ENCODE measurements at places on chromosomes 2 and 18.
A peak's percentile ranks its signal among the peaks of the same experiment; 100 is the strongest.

- DNase-seq: no peak
Measured at GRCh38 chr2:29072971-29073725, 1.2 kb downstream of the PCARE start.

DNA sequence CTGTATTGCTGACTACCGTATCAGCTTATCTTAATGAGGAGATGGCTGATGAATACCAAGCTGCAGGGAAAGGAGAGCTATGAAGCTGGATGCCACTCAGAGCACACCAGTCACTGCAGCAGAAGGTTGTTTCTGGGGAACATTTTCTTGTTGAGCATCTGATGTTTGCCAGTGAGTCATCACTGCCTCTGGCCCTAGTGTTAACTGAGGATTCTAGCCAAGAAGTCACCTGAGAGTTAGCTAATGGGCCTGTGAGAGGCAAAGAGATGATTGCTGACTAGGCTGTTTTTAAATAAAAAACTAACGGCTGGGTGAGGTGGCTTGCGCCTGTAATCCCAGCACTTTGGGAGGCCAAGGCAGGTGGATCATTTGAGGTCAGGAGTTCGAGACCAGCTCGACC is 37.9 kb downstream of the CCDC150 start:
- no peak for DNase-seq

DNA sequence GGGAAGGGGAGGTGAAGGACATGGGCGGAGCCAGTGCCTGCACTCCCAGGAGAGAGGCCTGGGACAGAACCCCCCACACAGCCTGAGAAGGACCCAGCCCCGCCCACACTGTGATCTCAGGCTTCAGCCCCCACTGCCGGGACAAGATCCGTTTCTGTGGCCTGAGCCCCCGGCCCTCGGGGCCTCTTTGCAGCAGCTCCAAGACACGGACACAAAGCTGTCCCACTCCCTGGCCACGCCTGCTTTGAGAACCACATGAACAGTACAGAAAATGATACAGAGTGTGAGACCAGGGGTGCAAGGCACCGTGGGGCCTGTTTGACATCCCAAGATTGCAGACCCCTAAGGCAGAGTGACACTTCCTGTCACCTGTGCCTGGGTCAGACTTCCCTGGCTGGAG is 74.5 kb downstream of the TWIST2 start:
- no peak for DNase-seq

- no peak for DNase-seq
Measured at GRCh38 chr2:131105950-131106801, 1.0 kb downstream of the PLEKHB2 start.

- no peak for DNase-seq
Measured at GRCh38 chr2:149507974-149508373, 79.6 kb downstream of the MMADHC start.

GRCh38 chr2:233117351-233117750 is 57.2 kb downstream of the INPP5D start:
- no peak for DNase-seq

GRCh38 chr2:198321522-198322088 is 517.2 kb downstream of the PLCL1 start:
- no peak for DNase-seq

DNA sequence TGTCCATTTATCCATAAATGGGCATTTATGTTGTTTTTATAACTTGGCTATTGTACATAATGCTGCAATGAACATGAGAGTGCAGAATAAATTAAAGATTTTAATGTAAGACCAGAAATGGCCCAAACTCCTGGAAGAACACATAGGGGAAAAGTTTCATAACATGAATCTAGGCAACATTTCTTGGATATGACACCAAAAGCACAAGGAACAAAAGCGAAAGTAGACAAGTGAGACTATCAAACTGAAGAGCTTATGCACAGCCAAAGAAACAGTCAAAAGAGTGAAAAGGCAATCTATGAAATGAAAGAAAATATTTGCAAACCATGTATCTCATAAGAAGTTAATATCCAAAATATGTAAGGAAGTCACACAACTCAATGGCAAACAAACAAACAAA is 5.8 kb downstream of the IL36A start:
- no peak for DNase-seq

GRCh38 chr2:198289811-198290210 is 485.4 kb downstream of the PLCL1 start:
- DNase-seq: no peak

GRCh38 chr2:226788064-226788463 is 11.6 kb downstream of the IRS1 start:
- DNase-seq: no peak

- no peak for DNase-seq
Measured at GRCh38 chr2:157790780-157791179, 85.3 kb downstream of the ACVR1 start.

DNA sequence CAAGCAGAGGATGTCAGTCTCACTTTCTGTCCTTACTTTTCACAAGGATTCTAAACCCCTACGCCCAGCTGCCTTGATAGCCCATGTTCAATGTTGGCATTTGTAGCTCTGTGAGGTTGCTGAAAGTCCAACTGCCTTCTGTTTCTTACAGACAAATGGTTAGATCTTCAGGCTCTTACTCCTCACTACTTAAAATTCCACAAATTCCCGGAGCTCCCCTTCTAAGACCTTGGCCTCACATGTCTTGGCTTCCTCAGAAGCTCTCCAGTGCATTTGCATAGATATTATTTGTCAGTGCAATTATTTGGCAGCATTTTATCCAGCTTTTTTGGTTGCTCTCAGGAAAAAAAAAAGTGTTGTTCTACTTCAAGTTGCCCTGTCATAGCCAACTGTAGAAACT is 453.7 kb upstream of the CELF4 start:
- DNase-seq: no peak

GRCh38 chr18:10442551-10442971 is 11.9 kb upstream of the APCDD1 start:
- no peak for DNase-seq

GRCh38 chr2:71859211-71859847 is 288.3 kb downstream of the CYP26B1 start:
- no peak for DNase-seq

DNA sequence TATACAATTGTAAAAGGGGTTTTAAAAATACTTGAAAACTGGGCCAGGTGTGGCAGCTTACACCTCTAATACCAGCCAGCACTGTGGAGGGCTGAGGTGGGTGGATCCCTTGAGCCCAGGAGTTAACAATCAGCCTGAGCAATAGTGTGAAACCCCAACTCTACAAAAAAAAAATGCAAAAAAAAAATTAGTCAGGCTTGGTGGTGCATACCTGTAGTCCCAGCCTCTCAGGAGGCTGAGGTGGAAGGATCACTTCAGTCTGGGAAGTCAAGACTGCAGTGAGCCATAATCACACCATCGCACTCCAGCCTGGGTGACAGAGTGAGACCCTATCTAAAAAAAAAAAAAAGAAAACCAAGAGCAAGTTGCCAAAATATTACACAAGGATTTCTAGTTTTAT is 182.7 kb downstream of the UBE2E3 start:
- DNase-seq: no peak

- DNase-seq: no peak
Measured at GRCh38 chr18:9868857-9869714, 16.7 kb upstream of the TXNDC2 start.

DNA sequence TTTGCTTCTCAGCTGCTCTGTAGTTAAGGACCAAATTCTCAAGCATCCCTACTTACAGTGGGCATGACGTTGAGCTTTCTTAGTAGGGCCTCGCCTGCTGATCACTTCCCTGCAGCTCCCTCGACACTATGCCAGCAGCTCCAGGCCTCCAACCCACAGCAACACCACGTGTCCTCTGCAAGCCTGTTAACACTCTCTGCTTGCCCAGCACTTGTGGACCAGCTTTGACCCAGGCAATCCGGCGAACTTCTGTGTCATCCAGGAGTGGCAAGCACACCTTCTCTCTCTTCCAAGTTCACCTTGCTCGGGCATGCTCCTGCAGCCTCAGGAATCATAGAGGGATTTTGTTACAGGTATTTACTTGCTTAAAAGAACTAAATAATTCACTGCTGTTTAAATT is 138.6 kb upstream of the FHL2 start:
- DNase-seq: no peak

DNA sequence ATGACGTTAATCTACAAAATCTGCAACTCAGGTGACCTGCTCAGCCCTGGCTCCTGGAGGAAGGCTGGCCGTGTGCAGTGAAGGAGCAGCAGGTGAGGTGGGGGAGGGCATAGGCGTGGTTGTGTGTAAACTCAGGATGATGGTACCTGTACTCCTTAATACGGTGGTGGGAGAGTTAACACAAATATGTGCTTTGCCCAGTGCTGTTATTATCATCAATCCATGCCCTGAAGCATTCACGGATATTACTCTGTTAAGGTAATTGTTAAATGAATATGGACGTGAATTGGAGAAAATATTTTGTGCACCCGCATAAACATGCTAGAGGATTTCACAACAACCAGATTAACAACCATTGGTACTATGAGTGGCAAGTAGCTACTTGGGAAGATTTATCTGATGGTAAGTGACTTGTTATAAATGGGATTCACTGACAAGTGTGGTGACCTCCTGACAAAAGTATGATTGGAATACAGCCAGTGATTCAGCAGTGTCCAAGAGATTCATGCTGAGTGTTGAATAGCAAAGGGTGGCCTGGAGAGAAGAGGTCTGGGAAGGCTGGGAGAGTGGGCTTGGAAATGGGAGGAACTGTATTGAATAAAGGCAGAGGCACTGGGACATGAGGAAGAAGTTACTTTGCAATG is 194.1 kb downstream of the TPGS2 start:
- no peak for DNase-seq

DNA sequence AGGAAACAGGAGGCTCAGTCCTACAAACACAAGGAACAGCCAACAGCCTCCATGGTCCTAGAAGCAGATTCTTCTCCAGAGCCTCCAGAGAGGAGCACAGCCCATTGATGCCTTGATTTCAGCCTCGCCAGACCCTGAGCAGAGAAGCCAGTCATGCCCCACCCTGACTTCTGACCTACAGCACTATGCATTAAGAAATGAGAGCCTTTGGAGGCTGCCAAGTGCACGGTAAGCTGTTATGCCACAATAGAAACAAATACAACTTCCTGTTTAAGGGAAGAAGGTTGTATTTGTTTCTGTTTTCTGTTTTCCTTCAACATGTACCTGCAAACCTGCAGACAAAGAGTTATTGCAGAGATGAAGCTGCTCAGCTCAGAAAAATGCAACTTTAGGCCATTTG is 181.3 kb upstream of the AGAP1 start:
- DNase-seq: no peak

GRCh38 chr2:215548714-215549113 is 112.8 kb upstream of the FN1 start:
- no peak for DNase-seq

GRCh38 chr18:75215663-75216062 is 5.1 kb downstream of the TSHZ1 start:
- DNase-seq: peak; percentile 34

DNA sequence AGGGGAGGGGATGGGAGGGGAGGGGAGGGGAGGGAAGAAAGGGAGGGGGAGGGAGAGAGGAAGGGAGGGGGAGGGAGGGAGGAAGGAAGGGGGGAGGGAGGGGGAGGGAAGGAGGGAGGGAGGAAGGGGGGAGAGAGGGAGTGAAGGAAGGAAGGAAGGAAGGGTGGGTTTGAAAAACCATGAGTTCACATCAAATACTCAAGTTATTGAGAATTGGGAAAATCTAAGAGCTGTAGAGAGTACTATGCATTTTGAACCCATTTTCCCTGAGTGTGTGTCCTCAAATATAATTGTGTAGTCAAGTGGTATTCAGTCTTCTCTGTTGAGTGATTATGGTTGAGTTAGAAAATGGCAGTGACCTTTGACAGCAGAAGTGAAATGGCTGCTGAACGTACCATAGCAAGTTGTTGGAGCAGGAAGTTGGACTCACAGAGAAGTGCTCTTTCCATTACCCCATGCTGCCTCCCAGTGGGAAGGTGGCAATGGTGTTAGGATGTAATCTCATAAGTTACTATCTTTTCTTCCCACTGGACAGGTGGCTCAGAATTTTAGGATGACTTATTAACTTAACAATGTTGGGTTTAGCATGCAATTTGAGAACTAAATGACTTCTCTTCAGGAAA is 214.6 kb downstream of the SETBP1 start:
- no peak for DNase-seq

GRCh38 chr2:207475546-207475945 is 54.2 kb upstream of the CREB1 start:
- DNase-seq: no peak

- no peak for DNase-seq
Measured at GRCh38 chr2:55014962-55015939, 35.0 kb downstream of the RTN4 start.

- no peak for DNase-seq
Measured at GRCh38 chr2:216246766-216247165, 125.5 kb downstream of the MARCHF4 start.

GRCh38 chr2:100739735-100740432 is 80.1 kb upstream of the NPAS2 start:
- no peak for DNase-seq

DNA sequence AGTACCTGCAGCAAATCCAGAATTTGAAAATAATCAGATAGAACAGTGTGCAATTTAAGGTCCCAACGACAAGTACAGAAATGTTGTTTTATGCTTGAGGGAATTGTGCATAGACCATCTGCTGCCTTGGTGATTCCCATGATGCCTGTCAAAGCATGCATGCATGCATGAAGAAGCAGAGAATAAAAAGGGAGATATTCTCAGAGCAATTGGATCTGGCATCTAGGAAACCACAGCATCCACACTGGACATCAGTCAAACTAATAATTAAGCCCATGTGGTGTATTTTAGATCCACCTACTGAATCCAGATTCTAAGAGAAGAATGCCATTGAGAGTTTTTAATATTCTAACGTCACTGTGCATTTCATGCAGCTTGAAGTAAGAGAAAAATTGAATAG is 361.2 kb downstream of the FSIP2 start:
- DNase-seq: no peak

DNA sequence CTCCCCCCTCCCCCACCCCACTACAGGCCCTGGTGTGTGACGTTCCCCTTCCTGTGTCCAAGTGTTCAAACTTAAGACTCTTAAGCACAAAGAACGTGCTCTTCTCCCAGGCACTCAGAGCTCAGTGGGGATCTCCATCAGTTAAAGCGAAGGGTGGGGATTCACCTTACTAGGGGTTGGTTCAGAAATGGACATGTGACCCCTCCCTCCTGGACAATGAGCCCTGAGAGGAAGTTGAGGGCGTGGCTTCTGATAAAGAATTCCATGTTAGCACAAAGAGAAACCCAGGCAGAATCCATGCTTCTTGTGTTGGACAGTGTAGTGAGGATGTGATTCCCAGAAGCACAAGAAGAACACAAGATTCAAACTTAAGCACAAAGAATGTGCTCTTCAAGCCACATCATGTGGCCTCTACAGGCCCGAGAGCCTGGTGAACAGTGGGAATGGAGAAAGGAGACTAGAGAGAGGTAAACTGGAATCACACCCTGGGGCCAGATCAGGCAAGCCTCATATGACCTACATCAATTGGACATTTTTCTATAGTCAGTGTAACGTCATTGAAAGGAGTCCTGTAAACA is 78.1 kb upstream of the TTC39C start:
- no peak for DNase-seq

DNA sequence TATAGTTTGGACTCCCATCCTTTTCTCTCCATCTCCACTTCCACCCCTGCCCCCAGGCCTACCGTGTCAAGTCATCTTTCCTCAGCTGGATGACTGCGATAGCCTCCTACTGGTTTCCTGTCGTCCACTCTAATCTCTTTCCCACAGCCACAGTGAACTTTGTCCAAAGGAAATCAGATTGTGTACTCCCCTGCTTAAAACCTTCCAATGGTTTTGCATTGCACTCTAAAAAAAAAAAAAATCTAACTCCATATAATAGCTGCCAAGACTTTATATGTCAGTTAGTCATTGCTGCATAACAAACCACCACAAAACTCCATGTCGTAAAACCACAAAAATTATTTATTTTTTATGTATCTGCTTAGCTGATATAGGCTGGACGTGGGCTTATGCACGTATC is 160.2 kb upstream of the CCDC68 start:
- no peak for DNase-seq

GRCh38 chr2:159192371-159192918 is 94.1 kb downstream of the WDSUB1 start:
- no peak for DNase-seq

Measured in NCI-H1436 treated with DMSO at 0.1 percent for 48 hours (cell line).